Progenitor cell of endocrine pancreas (in vitro differentiated cells): ENCODE measurements at places on chromosomes 7 and 10.

DNA sequence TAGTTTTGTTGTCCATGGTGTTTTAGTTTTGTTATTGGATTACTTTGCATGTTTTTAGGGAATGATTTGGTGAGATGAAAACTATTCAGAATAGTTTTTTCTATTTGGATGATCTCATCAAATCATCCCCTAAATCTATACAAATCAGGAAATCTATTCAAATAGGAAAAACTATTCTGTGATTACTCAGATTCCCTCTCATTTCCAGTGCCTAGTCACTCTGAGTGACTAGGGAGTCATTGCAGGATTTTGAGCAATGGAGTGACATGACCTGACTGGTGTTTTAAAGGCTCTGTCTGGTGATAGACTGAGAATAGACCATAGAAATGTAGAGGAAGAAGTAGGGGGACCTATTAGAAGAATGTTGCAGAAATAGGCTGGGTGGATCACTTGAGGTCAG, 72.4 kb downstream of the TPST1 start:
- no peak for DNase-seq

DNA sequence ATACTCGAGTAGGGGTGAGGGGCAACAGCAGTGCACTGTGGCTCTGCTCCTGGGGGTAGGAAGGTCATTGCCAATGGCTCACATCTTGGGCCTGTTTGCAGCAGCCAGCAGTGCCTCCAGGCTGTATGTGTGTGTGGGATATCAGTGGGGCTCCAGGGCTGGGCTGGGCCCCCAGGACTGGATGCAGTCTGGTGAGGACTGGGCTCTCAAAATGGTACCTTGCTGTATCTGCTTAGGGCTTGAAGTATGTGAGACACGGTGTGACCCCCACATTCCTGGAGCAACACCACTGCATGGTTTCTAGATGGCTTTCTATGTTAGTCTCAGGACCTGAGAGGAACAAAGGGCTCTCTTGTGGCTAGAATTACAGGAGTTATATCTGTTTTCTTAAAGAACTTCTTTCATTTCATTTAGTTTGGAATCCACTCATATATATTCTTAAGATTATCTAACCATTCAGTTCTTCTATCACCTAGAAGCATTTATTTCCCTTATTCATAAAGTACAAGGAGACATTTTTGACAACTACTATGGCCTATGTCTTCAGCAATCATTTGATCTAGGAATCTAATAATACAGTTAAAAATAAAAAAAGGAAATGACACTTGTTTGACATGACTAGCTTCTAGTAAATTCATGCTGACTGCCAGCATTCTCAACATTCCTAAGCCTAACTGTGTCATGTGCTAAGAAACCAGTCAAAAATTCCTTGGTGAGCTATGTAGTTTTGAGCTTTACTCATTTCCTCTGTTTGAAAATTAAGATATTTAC, 443.2 kb upstream of the SEMA3A start:
- DNase-seq = no peak

DNA sequence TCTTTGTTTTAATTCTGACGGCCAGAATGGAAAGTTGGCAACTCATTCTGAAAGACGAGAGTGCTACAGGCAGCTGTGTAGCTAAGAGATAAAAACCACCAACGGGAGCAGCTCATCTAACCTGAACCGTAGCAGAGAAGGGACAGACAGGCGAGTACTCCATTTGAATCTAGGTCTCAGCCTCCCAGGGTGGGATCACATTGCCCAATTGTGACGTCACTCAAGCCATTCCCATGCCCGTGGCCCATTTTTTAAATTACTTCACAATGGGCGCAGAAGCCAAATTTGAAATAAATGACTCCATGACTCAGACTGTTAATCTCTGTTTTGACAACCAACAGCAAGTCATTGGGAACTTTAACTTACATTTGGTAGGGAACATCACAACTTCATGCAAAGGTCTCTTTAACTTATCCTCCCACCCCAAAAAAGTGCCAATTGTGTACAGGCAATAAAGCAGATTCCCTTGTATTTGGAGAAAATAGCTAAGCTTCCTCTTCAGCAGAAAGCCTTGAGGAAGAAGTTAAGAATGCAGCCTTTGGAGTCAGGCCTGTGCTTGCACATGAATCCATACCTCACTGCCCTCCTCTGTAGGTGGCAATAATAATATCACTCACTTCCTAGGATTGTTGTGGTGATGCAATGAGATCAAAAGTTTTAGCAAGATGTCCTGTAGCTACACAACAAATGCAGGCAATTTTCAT, 93.2 kb upstream of the KIF5B start:
- DNase-seq = no peak

- DNase-seq = peak; percentile 68
Observed at GRCh38 chr10:124539935-124540641, 78.5 kb downstream of the LHPP start.

- no peak for DNase-seq
Observed at GRCh38 chr10:85888004-85888403, 478.6 kb downstream of the GRID1 start.

- DNase-seq = no peak
Observed at GRCh38 chr7:147798001-147798400, 792.6 kb upstream of the C7orf33 start.

- DNase-seq = no peak
Observed at GRCh38 chr10:132211246-132211645, 24.5 kb downstream of the DPYSL4 start.

- DNase-seq = no peak
Observed at GRCh38 chr10:132566892-132567291, 29.3 kb downstream of the INPP5A start.

DNA sequence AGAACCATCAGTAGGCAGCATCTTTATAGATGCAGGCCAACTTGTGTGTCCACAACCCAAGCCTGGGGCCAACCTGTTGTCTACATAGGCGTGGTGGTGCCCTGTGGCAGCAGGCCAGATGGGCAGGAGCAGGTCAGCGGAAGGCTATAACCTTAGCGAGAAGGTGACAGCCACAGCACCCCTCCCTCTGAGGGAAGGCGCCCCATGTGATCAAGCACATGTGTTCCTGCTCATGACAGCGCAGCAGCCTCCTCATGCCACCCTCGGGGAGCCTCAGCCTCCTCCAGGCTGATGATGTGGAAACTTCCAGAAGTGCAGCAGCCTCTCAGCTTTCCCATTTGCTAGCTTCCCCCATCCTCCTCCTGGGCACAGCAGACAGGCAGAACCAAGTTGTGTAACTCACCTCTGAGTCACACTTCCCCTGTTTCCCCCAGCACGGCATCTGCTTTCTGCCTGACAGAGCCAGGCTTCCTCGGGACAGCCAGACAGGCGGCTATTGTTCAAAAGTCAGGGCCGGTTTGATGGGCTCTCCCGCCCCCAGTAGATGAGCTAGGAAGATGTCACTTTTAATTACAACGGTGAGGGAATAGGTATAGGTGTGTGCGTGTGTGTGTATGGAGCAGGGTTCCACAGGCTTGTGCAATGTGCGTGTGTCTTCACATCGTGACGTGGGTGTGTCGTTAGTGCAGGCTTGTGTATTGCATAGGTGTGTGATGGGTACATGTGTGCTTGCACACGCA, 312.0 kb upstream of the ZMIZ1 start:
- no peak for DNase-seq

GRCh38 chr7:22110227-22110839, 164.6 kb upstream of the CDCA7L start:
- DNase-seq = peak; percentile 57

DNA sequence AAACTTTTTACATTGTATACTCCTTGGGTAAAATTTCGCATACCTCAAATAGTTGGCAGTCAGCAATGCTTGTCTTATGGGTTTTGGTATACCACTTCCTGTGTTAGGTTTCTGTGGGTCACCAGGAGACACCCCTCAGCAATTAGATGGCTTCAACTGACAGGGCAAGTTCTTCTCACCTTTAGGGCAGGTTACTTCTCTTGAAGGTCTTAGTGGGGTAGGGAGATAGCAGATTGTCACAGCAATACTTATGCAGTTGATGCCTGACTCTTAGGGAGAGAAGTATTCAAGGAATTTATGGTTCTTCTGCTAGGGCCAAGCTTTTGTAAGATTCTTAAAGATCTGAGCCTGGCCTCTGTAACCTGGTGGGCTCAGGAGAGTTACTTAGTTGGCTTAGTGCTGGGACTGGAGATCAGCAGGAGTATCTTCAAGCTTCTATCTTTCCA, 42.9 kb downstream of the MKLN1 start:
- DNase-seq = no peak

- DNase-seq = no peak
Observed at GRCh38 chr7:72405871-72406270, 6.3 kb downstream of the CALN1 start.

DNA sequence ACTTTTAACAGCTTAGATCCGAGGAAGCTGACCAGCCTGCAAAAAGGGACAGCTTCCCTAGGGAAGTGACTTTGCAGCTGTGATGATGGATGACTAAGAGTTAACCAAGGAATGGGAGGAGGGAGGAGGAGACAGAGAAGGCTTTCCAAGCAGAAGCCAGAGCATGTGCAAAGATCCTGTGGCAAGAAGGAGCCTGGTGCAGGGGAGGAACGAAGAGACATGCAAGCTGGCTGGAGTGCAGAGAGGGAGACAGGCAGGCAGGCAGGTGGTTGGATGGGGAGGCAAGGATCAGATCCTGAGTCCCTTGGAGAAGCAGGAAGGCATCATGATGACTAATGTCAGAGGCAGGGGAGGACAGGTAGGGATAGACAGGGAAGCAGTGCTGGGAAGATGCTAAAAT, 148.8 kb downstream of the PFKFB3 start:
- no peak for DNase-seq

- no peak for DNase-seq
Observed at GRCh38 chr10:29240986-29241660, 47.7 kb upstream of the LYZL1 start.

- DNase-seq = peak; percentile 66
Observed at GRCh38 chr10:71840177-71840957, 10.7 kb downstream of the PSAP start.

DNA sequence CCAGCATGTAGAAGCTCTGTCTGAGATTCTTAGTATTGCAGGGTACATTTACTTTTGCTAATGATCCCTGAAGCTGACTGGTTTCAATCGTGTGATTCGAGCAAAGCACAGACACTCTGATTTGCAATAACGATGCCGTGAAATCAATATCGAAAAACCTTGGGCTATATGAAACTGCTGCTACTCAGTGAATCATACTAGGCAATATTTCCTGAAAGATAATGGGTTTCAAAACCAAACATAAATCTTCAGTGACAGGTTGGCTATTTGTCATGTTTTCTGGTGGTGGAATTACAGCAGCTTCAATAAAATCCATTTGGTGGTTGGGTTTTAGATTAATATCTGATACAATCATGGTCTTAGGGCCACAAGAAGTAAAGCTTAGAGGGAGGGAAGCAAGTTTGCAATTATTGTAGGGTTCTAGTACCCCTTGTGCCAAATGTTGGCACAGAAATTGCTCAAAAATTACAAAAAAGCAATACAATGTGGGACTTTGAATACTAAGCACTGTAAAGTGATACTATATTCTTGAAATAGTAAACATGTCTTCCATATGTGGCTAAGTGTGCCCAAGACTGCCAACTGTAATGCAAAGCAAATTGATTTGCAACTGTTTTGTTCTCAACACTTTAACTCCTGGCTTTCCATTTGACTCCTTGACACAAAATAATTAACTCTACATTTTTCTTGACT, 112.4 kb upstream of the JAZF1 start:
- no peak for DNase-seq

- no peak for DNase-seq
Observed at GRCh38 chr10:70661623-70662361, 10.5 kb upstream of the ADAMTS14 start.

DNA sequence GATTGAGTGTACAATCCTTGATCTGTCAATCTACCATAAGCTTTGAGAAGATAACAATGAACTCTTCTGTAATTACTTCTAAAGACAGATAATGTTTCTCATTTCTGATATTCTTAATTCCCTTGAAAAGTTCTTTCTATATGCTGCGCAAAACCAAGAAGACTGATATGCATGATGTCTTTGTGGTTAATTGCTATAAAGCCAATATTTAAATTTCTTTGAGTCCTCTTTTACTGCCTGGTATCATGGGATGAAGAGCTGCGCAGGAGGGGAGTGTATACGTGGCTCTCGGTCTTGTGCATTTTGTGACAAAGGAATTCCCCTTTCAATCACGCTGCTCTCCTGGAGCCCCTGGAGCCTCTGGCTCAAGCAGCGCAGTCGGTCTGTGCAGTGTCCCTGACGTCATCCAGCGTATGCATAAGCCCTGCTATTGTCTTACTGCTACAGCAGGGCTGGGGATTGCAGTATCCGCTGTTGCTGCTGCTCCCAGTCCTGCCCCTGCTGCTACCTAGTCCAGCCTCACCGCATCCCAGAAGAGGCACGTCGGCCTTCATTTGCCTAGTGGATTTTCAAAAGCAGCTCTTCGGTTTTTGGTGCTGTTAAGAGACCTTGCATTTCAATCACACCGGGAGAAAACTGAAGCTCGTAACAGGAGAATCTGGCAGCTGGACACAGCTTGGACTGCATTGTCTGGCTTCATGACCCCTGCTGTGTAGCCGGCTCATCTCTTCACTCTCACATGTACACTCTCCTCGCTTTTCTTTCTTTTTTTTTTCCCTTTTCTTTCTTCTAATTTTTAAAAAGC, 66.7 kb downstream of the ST7 start:
- DNase-seq = peak; percentile 35

DNA sequence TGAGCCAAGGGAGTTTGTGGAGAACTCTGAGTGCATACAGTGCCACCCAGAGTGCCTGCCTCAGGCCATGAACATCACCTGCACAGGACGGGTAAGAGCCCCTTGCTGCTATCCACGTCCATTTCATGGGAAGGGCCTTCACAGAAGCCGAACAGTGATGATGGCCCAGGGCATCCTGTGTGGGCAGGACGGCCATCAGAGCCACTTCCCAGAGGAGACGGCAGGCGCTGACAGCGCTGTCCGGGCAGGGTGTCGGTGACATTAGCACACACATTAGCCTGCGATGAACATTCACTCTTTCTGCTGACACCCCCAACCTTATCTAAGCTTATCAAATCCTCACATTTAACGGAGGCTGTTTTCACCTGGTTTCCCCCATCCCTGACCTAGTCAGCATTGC, 144.9 kb downstream of the EGFR start:
- DNase-seq = no peak

GRCh38 chr10:42866115-42866995, 83.8 kb downstream of the BMS1 start:
- DNase-seq = peak; percentile 81
